NCI-H1436 (cell line): ENCODE measurements at places on chromosomes 12 and 14.

DNA sequence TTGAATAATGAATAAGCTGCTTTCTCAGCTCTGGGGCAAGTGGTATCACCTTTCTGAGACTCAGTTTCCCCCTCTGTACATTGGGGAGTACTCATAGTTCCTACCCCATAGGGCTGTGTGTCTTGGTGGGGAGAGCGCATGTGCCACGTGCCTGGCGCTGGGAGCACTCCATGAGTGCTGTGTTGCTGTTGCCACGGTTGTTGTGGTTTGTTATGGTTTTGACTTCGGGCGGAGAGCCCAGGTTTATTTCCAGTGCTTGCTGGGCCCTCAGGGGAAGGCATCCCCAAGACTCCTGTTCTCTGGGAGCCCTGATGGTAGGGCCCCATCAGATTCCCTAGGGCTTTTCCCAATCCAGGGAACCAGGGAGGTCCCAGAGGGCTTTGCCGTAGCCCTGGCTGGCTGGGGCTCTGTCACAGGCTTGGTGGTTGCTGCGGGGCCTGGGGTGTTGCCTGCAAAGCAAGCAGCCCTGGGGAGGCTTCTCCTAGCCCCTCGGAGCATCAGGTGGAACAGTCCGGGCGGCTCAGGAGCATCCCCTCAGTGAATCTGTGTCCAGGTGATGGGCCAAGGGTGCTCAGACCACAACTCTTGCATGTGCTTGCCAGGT lies 18.6 kb downstream of the SH2B3 start:
- no peak for DNase-seq

GRCh38 chr12:124797321-124797720 lies 66.3 kb downstream of the SCARB1 start:
- no peak for DNase-seq

DNA sequence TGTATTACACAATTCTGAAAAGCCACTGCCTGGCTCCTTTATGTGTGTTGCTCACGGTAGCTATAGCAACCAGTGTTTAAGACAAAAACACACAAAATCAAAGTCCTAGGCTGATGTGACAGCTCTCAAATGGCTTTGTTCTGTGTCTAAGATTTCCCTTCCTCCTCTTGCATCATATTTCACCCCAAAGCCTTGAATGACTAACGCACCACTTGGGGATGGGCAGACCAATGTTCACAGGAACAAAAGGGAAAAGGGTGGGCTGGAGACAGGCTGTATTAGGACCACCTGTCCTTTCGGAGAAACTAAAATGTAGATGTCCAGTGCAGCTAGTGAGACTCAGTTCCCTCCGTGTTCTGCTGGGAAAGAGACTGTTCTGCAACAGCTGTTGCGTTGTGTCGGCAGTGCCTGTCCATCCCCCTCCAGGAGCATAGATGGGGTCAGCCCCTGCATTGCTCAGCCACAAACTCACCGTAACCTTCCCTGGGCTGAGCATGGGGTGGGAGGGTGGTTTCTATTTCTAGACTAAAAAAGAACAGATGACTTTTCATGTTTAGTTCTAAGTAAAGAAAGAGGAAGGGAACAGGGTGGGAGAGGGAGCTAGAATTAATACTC lies 26.8 kb upstream of the DAAM1 start:
- peak; percentile 28 for DNase-seq

DNA sequence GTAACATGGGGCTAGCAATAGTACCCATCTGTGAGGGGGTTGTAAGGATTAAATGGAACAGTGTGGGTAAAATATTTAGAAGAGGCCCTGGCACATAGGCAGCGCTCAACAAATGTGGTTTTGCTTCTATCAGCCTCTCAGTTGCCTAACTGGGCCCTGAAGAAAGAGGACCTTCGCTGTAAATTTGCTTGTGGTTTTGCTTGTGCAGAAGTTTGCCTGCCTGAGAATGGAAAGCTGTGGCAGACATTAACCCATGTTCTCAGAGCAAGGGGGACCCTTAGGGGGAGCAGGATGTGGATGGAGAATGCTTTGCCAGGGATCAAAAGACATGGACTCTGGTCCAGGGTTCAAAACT lies 160.1 kb downstream of the BRMS1L start:
- DNase-seq = no peak

DNA sequence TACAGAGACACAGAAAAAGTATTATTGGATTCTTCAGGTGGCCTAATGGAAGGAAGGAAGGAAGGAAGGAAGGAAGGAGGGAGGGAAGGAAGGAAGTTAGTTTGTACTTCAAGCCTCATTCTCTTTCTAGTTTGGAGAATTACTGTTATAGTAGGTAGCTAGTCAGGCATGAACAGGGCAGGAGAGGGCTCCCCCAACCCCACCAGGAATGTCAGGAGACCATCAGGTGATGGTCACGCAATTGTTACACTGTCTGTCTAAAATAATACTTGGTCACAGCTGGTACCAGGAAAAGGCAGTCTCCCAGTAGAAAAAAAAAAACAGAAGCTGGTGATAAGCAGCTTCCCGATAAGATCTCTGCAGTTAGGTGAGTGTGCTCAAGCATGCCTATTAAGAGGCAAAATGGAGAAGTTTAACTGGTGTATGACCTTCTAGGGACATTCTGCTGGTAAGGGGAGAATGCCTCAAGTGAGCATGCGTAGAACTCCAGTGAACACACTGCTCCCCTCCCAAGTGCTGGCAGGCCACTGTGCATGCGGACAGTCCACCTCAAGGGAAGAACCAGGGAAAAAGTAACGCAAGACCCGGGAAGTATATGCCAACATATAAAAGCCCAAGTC lies 358.4 kb upstream of the SOX5 start:
- DNase-seq = no peak

GRCh38 chr12:58728397-58728796 lies 191.9 kb downstream of the LRIG3 start:
- DNase-seq = no peak

DNA sequence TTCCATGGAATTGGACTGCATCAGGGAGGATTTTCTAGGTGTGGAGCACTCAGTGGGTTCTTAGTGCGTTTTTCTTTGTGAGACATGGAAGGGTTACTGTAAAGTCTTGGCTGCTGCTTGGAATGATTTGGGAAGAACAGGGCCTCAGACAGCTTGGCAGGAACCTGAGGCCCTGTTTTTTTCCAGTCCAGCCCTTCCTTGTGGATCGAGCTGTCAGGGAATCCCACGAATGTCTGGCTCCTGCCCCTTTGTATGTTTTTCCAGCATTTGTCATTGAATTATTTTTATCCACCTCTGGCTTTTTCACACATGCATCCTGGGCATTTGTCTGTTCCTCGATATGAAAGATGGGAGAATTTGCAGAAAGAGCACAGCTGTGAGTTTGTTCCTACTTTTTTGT lies 158.5 kb downstream of the TGFB3 start:
- DNase-seq = no peak

DNA sequence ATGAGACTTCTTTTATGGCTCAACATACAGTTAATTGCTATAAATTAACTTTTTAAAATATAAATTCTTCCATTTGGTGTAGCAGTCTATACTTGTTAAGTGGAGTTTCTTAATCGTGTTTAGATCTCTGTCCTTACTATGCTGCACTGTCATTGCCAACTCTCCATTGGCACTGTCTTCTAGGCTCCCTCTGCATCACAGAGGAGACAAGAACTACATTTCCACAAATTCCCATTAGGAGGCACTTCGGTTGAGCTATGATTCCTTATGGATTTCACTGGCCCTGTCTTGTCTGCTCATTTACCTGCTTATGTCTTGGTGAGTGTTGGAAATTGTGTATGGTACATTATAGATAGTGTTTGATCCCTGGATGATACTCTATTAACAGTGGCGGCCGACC lies 630.9 kb upstream of the ATXN7L3B start:
- no peak for DNase-seq

GRCh38 chr12:77925536-77926108 lies 94.9 kb downstream of the NAV3 start:
- peak; percentile 91 for DNase-seq

DNA sequence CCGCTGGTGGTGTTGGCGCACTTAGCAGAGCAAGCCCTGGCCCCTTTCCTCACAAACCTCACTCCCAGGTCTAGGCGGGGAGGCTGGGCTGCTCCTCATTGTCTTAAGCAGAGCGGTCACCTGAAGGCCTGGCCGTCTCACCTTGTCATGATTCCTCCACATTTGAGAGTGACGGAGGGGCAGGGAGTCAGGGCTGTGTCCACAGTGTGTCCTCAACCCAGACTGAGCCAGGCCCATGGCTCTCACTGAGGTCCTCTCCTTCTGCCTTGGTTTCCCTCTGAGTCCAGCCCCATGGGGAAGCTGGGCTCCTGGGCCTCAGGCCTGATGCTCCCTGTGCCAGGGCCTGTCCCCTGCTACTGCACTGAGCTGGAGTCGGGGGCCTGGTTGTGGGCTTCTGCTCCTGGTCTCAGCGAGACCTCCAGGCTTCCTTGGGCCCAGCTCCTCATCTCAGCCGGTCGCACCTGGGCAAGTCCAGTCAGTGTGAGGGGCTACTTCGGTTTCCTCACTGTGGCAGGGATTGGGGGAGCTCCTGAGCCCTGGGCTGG lies 44.9 kb downstream of the KRT80 start:
- no peak for DNase-seq

GRCh38 chr14:51507511-51507905 lies 144.2 kb upstream of the FRMD6 start:
- DNase-seq = peak; percentile 79

- DNase-seq = peak; percentile 81
These were observed 418.1 kb downstream of the LRIG3 start for GRCh38 chr12:58502226-58502625.

- DNase-seq = no peak
These were observed 357.2 kb downstream of the BMP4 start for GRCh38 chr14:53599221-53599945.

DNA sequence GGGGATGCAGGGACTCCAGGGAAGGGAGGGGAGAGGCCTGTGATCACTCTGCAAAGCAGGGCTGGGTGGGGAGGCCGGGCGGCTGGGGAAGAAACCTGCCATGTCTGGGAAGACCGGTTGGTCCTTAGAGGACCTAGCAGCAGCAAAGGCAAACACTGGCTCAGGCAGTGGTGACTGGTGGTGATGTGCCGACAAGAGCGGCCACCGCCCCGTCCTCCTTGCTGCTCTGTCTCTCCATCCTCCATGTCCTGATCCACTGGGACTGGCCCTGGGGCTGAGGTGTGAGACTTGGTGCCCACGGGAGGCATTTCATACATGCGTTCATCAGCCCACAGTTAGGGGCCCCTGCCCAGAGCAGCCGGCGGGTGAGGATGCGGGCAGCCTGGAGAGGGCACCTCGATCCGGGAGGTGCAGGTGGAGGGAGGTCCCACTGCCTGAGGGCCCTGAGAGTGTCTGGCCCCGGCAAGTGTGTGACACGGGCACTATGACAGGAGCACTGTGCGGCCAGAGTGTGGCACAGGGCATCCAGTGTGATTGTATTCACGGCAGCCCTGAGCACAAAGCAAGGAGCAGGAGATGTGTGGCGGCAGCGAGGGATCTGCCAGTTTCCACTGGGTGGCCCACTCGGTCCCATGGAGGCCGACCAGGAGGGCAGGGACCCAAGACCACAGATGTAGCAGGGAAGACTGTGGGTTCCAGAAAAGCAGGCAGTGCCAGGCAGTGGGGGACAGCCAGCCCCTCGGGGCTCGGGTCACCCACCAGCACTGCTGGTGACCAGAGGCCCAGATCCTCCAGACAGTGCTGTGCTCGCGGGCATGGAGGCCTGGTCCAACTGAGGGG lies 13.9 kb downstream of the ANKRD9 start:
- DNase-seq = no peak

DNA sequence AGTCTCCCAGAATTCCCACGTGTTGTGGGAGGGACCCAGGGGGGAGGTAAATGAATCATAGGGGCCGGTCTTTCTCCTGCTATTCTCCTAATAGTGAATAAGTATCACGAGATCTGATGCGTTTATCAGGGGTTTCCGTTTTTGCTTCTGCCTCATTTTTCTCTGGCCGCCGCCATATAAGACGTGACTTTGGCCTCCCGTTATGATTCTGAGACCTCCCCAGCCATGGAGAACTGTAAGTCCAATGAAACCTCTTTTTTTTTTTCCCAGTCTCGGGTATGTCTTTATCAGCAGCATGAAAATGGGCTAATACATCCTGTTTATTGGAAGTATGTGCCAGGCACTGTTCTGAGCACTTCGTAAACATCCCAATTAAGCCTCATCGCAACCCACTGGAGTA lies 788 bp downstream of the KRT72 start:
- DNase-seq = no peak

GRCh38 chr14:59189786-59190368 lies 1.4 kb downstream of the DAAM1 start:
- DNase-seq = peak; percentile 76

DNA sequence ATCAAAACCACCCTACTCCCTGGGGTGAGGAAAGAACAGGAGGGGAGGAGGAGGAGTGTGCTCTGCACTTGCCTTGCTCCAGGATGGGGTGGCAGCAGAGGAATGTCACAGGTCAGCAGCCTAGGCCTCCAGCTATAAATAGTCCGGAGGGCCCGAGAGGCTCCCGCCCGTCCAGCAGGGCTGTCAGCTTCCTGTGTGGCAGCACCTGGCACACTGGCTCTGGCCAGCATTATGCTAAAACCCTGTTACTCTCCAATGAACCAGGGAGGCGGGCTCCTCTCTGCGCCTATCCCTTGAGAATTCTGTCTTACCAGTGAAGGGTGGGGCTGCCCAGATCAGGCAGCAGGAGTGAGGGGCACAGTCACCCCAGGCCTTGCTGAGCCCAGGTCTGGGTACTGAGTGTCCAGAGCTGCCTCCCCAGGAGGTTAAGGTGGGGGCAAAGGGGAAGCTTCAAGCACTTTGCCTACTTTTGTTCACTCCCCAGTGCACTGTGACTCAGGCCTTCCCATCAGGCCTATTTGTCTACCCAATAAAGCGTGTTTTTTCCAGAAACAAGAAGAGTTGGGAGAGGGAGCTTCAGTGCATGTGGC lies 1.2 kb upstream of the COX14 start:
- peak; percentile 50 for DNase-seq

- DNase-seq = no peak
These were observed 11.8 kb downstream of the P2RX7 start for GRCh38 chr12:121144416-121144914.

DNA sequence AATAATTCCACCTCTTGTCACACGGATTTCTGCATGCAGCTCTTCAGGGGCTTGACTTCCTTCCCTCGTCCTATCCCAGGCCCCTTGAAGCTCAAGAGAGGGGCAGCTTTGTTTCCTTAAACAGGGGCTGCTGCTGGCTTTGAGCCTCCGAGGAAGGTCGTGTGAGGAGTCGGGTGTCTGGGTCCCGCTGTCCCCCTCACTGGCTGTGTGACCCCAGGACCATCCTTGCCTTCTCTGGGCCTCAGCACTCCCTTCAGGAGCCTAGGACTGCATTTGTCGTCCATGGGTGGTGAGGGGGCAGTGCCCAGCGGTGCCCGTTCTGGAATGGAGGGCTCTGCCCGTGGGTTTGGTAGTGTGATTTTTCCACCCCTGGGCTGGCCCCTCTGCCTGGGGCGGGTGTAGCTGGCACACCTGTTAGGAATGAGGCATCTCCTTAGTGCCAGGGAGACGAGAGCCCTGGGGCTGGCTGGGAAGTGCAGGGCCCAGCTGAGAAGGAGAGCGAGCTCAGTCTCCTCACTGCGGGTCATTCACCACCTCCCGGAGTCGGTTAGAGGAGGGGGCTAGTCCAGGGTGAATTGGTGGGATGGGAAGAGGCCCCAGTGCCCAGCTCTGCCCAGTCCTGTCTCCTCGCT lies 60.8 kb downstream of the TSPAN9 start:
- no peak for DNase-seq

- DNase-seq = no peak
These were observed 27.9 kb downstream of the HNRNPC start for GRCh38 chr14:21241218-21241819.
